Left cardiac atrium (tissue), 4 donors: ENCODE measurements at places on chromosomes 12 and 14.

GRCh38 chr12:62516927-62517326 lies 50.3 kb downstream of the MON2 start:
- DNase-seq, result no peak

GRCh38 chr14:21917699-21918436 lies 244.2 kb upstream of the OR4E1 start:
- peak; percentile 30 for DNase-seq

DNA sequence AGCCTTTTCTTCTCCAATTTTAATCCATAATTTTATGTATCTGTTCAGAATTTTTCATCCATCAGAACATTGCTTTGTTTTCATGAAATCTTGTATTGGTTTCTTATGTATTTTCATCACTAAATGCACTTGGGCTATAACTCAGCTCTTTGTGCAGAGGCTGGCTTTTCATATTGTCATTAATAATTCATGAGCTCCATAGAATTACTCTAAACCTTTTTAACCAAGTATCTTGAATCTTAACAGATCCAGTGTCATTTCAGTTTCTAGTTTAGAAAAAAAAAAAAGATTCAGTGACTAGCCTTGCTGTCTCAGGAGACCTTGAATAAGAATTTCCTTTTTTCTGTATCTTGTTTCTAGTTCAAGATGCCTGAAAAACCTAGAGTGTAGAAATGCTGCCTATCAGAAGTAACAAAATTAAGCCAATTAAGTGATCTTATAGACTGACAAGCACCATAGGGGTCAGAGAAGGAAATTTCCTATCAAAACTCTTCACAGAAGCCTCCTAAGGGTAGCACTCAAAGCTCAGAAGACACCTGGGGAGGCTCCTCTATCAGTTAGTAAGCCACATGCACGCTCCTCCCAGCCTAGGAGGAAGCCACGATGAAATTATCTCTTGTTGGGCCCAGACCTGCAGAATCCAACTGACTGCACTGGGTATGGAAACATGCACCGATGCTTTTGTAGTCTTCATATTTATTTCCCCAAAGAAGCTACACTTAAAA lies 163.4 kb downstream of the KICS2 start:
- DNase-seq, result no peak

DNA sequence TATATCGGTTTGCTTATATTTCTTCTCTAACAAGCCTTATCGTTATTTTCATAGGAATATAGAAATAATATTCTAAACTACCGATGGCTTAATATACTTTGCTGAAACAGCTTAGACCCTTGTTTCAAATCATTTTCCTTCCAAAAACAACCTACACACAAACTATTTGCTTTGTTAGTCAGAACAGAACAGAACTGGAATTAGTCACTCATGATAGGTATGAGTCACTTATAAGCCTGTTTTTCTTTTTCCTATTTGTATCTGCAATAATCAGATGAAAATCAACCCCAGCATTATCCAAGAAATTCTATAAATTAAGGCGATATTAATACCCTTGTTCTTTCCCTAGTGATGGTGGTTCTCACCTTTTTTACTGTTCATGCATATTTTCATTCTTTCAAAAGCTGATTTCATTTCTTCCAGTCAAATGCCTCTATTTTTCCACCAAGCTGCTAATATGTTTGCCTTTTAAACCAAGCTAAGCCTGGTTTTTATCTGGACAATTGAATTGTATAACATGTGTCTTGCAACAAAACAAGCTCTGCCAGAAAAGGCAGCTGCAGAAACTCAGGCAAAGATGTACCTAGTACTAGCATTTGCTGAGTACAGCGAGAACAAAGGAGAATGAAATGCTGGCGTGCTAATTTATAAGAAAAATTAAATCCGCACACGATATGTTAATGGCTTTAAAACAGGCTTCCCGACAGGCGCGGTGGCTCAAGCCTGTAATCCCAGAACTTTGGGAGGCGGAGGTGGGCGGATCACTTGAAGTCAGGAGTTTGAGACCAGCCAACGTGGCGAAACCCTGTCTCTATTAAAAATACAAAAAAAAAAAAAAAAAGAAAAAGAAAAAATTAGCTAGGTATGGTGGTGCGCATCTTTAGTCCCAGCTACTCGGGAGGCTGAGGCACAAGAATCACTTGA lies 1418.2 kb downstream of the AACS start:
- DNase-seq, result no peak
